ENCODE measurements at places on chromosomes 11 and 22.
A peak's percentile ranks its signal among the peaks of the same experiment; 100 is the strongest.

- DNase-seq = no peak
Observed at GRCh38 chr11:16043617-16044016, 312.7 kb downstream of the SOX6 start.

DNA sequence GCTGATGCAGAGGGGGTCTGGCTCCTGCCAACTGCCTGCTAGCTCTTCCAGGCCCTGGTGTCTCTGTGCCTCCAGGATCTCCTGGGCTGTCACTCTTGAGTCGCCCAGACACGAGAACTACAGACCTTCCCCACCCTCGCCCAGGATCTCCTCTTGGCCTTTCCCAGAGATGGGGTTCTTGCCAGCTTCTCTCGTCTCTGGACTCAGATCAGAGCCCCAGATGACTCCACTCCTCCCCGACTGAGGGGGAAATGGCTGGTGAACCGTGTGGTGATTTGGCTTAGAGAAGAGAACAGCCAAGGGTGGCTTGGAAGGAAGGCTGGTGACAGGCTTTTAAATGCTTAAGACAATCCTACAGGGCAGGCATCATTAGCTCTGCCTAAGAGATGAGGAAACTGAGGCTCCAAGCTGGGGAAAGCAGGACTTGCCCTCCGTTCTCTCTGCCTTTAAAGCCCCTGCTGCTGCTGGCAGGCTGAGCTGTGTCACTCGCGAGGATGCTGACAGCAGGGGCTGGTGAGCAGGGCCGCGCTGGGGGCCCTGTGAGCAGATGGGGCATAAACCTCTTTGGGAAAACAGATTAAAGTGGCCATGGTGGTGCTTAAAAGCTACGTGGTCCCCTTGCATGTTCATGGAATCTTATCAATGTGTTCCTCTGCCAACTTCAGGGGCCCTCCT is 90.3 kb upstream of the THY1 start:
- no peak for DNase-seq

- no peak for DNase-seq
Observed at GRCh38 chr22:48951836-48952235, 875.8 kb downstream of the BRD1 start.

DNA sequence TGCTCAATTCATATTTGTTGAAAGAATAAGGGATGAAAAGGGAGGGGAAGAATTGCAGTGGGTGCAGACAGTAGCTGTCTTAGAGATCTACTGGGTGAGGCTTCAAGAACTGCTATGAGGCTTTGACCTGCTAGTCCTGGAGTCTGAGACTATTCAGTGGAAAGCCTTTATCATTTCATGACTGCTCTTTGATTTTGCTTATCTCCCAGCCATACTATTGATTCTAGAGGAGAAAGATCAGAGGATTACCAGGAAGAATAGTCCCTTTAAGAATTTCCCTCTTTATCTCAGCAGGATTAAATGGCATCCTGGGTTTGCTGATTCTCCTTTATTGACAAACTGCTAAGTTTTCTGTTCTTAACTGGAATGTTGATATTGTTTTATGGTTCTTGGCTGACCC is 107.5 kb upstream of the SORL1-AS1 start:
- DNase-seq = no peak

DNA sequence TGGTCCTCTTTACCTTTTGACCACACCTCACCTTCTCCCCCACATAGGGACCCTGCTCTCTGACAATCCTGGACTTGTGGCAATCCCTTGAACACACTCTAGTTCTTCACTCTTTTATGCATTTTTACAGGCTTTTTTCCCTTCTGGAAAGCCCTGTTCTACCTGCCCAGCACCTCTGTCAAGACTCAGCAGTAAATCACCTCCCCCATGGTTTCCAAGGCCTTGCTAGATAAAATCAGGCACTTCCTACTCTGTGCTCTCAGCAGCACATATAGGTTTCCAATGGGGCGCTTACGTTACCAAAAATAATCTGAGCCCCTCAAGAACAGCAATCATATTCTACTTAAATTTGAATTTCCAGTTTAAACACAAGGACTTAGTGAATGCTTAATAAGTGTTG is 53.9 kb downstream of the ETS1 start:
- no peak for DNase-seq

DNA sequence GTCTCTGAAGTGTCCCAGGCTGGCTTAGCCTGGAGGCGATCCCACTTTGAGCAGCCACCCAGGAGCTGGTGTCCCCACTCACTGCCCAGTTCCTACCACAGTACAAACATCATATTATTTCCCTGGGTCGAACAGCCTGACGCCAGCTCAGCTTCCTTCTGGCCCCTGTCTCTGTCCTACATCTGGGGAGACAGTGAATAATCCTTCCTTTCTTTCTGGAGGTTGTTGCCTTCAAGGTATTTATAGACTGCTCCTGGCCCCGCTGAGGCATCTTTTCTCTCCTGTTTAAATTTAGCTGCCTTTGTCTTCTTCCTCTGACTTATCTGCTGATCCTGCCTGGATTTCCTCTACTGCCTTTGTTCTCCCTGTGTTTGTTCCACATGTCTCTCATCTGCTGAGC is 56.8 kb upstream of the LRRC55 start:
- no peak for DNase-seq

GRCh38 chr22:38623351-38623750 is 32.8 kb downstream of the FAM227A start:
- DNase-seq = no peak

DNA sequence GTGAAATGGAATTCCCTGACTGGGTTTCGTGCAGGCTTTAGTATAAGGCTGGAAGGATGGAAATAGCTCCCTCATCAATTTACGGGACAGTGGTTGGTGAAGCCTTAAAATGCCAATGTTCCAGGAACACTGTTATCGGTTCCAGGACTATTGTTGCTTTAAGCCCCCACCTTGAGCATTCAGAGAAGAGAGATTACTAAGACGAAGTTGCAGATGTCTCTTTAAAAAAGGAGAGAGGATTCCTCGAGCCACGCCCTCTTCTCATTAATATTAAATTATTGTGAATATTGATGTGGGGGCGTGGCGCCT is 195 bp upstream of the CREB3L1 start:
- no peak for DNase-seq

- peak; percentile 75 for DNase-seq
Observed at GRCh38 chr11:111586388-111586831, 15.8 kb upstream of the SIK2 start.

DNA sequence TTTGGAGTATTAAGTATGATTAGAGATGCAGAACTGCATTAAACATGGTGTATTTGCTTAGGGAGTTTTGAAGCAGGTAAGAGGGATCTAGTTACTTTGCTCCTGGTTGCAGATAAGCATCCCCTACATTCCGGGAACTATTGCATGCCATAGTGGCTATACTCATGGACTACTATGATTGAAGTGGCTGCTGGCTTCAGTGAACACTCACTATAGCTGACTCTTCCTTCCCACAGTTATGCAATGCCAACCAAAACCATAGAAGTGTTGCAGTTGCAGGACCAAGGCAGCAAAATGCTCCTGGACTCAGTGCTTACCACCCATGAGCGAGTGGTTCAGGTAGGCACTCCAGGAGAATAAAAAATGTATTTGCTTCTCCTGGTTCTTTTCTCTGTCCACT is 17.0 kb downstream of the COA4 start:
- no peak for DNase-seq

DNA sequence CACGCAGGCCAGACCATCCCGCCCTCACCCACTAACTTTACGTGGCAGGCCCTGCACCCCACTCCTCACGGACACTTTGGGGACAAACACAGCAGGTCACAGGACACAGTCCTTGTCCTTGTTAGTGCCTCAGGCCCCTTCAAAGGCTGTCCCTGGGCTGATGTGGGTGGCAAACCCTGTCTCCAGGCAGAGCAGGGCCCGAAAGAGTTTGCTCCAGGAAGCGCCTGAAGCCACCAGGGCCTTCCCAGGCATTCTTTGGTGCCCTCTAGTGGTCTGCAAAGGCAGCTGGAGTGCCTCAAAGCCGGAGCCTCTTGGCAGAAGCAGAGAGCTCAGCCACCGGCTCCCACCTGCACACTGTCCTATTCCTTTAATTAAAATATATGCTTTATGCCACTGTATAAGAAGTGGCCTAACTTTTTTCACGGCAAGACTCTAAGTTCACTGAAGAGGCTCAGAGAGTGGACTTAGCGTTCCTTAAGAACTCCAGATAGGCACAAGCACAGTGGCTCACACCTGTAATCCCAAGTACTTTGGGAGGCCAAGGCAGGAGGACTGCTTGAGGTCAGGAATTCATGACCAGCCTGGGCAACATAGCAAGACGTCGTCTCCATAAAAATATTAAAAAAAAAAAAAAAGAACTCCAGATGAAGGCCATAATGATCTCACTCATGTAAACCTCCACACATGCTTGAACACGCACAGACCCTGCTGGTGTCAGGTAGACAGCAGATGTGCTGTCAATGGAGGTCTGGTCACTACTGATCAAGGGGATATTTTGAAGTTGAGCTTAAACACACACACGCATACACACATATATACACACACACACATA is 11.1 kb downstream of the TXN2 start:
- DNase-seq = peak; percentile 88

DNA sequence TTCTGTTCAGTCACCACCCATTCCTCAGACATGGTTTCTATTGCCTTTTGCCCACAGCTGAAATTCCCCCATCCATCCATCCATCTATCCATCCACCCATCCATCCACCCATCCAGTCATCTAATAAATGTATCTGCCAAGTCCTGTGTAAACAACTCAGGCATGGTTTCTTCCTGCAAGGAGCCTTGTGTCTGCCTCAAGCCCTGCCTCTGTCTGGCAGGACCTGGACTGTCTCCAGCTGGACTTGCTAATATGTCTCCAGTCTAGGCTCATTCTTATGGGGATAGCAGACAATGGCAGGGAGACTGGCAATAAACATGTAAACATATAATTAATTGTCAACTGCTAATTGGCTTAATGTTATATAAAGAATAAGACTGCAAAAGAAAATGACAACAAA is 64.7 kb upstream of the AMPD3 start:
- DNase-seq = no peak

DNA sequence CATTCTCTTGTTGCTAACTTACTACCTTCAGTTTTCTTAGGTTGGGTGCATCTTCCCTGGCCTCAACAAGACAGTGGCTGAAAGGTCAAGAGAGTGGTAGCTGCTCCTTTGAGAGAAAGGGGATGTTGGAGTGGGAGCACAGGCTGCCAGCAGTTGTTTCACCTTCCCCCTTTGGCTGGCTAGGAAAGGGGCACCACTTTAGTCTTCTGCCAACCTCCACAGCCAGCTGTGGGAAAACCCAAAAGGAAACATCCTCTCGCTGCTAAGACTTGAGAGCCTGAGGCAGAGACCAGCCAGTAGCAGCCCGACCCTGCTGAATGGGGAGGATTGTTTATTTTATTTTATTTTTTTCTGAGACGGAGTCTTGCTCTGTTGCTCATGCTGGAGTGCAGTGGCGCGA is 34.4 kb downstream of the MARK2 start:
- DNase-seq = no peak

GRCh38 chr22:37139762-37140161 is 10.0 kb downstream of the IL2RB start:
- DNase-seq = no peak

DNA sequence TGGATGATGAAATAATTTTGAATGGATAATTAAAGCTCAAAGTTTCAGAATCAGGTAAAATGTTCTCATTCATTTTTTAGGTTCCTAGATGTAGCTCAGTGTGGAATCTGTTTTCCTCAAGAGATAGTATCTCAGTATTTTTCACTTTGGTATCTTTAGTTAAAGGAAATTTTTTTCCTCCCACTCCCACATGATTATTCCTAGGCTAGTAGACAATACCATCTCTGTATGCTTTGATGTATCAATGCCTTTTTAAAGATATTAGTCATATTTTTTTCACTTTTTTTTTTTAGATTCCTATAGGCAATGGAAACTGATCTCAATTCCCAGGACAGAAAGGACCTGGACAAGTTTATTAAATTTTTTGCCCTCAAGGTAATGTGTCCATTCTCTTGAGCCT is 26.6 kb downstream of the ATG13 start:
- no peak for DNase-seq

DNA sequence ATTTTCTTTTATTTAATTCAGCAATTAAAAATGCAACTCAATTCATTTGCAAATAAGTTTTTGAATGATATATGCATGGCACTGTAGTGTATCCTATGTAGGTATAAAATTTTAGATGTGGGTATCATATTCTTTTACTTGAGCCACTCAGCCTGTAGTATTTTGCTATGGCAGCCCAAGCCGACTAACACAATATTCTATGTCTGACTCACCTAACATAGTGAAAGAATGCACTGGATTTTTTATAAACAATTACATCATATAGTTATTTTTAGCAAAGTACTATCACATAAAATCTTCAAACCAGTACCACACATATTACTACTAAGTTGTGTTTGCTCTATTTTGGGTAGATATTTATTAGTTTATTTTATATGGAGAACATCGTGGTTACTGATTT is 21.9 kb upstream of the GRIA4 start:
- no peak for DNase-seq

DNA sequence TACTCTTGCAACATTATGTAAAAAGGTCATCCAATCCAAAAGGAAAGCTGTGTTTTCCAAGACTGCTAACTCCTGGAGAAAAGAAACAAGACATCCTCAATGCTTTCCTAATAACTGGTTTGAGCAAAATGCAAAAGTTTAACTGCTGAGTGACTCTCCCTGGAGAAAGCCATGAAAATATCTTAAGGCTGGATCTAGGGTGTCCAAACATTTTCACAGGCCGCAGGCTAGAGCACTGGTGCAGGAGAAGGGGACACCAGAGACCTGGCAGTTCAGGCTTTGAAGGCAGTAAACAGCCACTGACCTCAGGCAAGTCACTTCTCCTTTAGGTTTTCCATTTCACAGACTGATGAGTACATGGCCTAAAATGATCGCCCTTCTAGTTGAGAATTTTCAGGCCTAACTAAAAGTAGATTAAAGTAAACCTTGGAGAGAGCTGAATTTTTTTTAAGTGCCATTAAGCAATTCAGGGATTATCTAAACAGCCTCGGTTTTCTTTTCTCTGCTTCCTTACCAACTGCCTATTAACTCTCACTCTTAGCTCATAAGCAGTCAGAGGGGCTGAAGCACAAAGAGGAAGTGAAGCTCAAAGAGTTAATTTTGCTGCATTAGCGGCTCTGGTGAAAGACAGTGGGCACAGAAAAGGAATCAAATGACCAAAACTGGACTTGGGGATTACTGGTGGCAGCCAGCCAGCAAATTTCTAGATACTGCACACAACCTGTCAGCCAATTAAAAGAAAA is 2.3 kb downstream of the CHKA start:
- DNase-seq = peak; percentile 53

- peak; percentile 54 for DNase-seq
Observed at GRCh38 chr11:18731441-18731840, 5.5 kb upstream of the IGSF22 start.

DNA sequence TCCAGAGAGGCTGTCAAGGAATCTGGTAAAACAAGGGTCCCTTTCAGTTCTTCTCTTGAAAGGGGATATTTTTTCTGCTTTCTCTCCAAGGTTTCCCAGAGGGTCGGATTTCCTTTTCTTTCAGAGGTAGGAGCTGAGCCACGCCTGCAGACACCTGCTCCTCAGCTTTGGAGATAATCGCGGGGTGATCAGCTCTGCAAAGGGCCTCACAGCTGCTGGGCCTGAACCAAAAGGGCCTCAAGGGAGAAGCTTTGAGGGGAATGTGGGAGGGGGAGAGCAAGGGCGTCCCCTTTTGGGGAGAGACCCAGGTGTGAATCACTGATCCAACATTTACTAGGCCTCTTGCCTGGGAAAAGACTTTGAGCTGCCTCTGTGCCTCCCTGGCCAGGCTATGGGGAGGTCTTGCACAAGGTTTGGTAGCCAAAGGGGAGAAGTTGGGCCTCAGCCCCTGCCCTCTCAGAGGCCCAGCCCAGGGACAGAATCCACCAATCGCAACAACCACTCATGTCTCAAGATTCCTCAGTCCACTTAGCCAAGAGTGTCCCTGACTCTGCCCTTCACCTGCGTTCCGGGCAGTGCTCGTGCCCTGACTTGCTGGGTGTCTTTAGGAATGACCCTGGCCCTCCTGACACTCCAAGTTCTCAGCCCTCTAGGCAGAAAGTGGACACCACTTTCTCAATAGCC is 14.0 kb upstream of the TP53I11 start:
- DNase-seq = no peak
